Activated T-helper 1 cell treated with anti-CD3 and anti-CD28 coated beads, Interleukin-12 subunit alpha, Interleukin-12 subunit beta, Interleukin-2, Interleukin-4 antibody, amounts not matched to agents 30 ng/mL and 10 ng/mL and 1 ng/mL, durations not matched to agents 14 hours and 24 hours and 36 hours (primary cell): ENCODE measurements at places on chromosomes 6 and 20.

GRCh38 chr20:1924910-1925861 is 30.0 kb downstream of the SIRPA start:
- H3K27me3 ChIP-seq: no peaks in the 10 kb centered on the region
- H3K4me1 ChIP-seq: no peaks in the 10 kb centered on the region
- H3K4me3 ChIP-seq: no peak overlapping the region
- no peak overlapping the region for H3K27ac ChIP-seq
- H3K36me3 ChIP-seq: no peaks in the 10 kb centered on the region

DNA sequence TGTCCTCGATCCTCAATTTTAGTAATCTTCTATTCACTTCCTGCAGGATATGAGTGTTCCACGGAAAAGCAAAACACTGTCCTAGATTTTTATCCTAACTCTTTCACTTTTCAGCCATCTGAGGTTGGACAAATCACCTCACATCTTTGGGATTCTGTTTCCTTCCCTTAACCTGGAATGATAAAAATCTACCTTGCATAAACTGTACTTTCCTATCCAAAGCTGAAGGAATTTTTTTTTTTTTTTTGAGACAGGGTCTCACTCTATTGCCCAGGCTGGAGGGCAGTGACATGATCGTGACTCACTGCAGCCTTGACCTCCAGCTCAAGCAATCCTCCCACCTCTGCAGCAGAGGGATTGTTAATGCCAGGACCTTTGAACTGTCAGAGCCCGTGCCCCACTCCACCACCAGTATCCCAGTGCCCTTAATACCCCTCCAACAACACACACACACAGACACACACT is 20.5 kb downstream of the CAPN11 start:
- no peak overlapping the region for H3K27ac ChIP-seq
- no peaks in the 10 kb centered on the region for H3K36me3 ChIP-seq
- DNase-seq: no peak
- no peaks in the 10 kb centered on the region for H3K4me1 ChIP-seq

GRCh38 chr20:44911264-44911921 is 1.5 kb downstream of the PABPC1L start:
- H3K27ac ChIP-seq: peak overlapping the region; percentile 34
- H3K36me3 ChIP-seq: peaks cover 23% of the 10 kb centered on the region
- peak overlapping the region; percentile 72 for H3K4me3 ChIP-seq

DNA sequence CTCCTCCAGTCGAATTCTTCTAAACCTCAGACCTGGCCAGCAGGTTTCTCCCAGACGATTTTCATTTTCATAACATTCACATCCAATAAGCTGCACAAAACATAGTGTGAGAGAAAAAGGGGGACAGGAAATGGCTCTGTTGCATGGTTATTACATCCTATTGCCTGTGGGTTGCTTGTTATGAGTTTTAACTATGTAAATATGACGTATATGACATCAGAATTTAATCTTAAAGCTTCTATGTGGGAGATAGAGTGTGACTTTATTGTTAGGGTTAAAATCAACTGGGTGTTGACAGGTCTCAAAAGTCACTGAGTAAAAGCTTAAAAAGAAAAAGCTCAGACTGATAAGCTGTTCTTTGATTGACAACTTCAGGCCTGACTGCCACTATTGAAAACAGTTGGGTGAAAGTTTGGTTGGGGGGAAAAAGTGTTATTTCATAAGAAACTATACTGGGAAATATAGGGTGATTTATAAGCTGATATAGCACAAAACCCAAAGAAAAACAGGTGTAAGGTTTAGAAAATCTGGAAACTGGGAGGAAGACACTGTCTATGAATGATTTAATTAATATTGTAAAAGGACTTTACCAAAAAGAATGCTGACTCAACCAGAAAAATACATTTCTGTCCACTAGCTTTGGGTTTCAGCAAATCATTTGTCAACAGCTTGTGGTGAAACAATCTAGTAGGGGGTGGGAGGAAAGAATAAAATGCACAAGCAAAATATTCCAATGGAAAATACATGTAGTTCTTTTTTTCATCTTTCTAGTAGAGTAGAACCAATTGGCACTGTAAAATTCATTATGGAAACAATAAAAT is 134.1 kb upstream of the CEP162 start:
- no peak overlapping the region for H3K4me3 ChIP-seq
- no peaks in the 10 kb centered on the region for H3K36me3 ChIP-seq
- no peak for DNase-seq

- H3K36me3 ChIP-seq: no peaks in the 10 kb centered on the region
- no peaks in the 10 kb centered on the region for H3K4me1 ChIP-seq
- no peaks in the 10 kb centered on the region for H3K27me3 ChIP-seq
- no peak overlapping the region for H3K27ac ChIP-seq
- H3K4me3 ChIP-seq: no peak overlapping the region
Observed at GRCh38 chr6:80744213-80744612, 637.7 kb downstream of the BCKDHB start.

DNA sequence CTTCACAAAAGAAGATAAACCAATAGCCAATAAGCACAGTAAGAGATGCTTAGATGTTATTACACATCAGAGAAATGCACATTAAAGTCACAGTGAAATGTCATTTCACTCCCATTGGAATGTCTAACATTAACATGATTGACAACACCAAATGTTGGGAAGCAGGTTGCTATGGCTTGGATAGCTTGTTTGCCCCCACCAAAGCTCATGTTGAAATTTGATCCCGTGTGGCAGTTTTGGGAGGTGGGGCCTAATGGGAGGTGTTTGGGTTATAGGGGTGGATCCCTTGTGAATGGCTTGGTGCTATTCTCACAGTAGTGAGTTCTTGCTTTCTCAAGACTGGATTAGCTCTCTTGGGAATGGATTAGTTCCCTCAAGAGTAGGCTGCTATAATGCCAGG is 44.8 kb downstream of the MRAP2 start:
- H3K27ac ChIP-seq: no peak overlapping the region
- no peak for DNase-seq
- no peaks in the 10 kb centered on the region for H3K4me1 ChIP-seq
- no peak overlapping the region for H3K4me3 ChIP-seq
- H3K27me3 ChIP-seq: no peaks in the 10 kb centered on the region

DNA sequence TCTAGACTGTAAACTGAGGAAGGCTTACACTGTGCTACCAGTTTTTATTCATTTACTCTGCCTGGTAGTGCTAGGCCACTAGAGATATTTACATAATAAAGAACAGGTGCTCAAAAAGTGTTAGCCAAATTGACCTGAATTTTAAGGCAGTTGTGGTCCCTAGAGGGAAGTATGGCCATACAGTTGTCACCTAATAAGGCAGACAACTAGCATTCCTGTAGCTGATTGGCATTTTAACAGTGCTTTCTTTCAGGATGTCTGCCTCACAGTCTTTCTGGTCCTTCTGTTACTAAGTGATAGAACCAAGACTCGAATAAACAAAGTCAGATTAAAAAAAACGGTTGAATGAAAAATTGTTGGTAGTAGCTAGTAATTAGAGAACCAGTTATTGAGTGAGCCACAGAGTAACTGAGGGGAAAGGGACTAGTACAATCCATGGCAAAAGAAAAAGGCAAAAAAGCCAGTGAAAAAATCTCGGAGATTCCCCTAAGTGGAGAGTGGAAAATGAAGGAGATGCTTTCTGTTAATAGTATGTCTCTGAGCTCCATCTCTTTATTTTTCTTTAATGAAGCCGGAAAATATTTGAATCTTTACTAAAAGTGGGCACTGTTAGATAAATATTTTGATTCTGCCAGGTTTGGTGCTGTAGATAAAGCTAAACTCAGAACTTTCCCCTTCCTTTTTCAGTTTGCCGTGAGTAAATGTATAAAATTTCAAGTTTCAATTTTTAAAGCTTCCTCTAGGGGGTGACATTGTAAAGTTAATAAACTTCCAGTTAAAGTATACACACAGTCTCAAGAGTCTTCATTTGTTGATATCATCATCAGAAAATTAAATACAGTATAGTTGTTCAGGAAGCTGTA is 9.1 kb downstream of the VTA1 start:
- H3K4me1 ChIP-seq: peaks cover 19% of the 10 kb centered on the region
- peaks cover 1% of the 10 kb centered on the region for H3K36me3 ChIP-seq
- no peaks in the 10 kb centered on the region for H3K27me3 ChIP-seq
- no peak overlapping the region for H3K27ac ChIP-seq

DNA sequence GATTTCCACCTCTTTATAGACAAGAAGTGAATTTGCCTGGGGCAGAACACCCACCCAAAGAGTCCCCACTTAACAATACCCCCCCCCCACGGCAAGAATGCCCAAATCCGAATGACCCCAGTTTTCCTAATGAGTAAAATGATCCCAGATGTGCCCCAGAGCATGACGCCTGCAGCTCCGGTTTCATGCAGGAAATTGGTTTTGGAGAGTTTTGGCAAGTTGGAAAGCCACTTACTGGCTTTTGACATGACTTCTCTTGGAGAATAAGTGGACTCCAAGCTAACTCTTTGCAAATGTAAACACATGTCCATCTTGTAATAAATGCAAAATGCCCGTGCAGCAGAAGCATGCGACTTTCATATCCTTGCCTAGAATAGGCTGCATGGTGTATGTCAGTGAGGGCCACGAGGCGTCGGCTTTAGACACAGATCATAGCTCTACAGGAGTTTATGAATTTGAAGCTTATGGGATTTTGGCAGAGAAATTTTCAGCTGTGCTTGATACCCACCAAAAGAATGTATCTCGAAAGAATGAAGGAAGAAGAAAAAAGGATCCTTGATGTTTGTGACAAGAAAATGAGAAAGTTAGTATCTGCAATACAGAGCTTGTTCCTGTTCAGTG is 24.2 kb downstream of the EDN3 start:
- H3K4me3 ChIP-seq: no peak overlapping the region
- no peaks in the 10 kb centered on the region for H3K4me1 ChIP-seq
- H3K36me3 ChIP-seq: no peaks in the 10 kb centered on the region

DNA sequence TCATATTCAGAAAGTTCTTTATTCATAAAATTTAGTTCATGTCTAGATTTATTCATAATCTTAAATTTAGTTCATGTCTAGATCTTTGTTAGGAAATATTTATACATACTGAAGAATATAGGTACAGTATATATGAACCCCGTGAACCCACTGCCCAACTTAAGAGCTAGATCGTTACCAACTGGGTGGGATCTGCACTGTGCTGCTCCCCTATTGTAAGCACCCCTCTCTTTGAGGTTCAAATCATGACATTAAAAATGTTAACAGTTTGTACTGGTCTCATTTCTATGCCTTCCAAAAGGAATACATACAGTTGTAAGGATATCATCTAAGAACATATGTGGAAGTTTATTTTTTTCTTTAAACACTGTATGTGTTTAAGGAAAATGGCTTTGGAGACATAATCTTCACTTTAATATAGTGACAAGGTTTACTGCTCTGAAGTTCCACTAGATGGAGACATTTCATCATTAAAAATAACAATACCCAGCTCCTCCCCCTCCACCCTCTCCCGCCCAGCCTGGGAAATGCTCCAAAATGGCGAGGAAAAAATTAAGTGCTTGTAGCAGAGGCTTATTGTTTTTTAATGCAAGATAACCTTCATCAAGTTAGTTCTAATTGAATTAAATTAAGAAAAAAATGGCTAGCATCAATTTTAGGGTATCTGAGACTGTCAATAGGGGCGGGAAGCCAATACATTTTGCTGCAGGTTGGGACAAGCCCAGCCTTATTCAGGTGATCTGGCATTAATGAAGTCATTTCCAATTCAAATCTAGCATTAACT is 104.1 kb upstream of the TRAF3IP2 start:
- H3K27me3 ChIP-seq: no peaks in the 10 kb centered on the region
- H3K36me3 ChIP-seq: peaks cover 66% of the 10 kb centered on the region
- peak overlapping the region; percentile 45 for H3K4me3 ChIP-seq
- DNase-seq: peak; percentile 41
- H3K27ac ChIP-seq: peak overlapping the region; percentile 44

GRCh38 chr6:168615837-168616236 is 174.9 kb downstream of the SMOC2 start:
- H3K36me3 ChIP-seq: no peaks in the 10 kb centered on the region
- no peak overlapping the region for H3K4me3 ChIP-seq
- no peaks in the 10 kb centered on the region for H3K4me1 ChIP-seq
- no peak overlapping the region for H3K27ac ChIP-seq

DNA sequence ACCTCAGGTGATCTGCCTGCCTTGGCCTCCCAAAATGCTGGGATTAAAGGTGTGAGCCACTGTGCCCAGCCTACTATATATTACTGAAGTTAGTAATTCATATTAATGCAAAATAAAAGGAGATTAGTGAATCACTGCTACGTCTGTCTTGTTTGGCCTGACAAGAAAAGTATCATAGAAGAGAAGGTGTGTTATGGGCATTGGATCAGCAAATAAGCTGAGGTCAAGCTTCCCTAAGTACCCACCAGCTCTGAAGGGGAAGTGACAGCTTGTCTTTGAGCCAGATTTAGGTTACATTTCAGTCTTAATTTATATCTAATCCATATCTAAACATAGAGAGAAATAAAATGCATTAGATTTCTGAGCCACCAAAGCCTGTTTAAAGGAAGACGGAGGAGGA is 7.1 kb downstream of the SGK1 start:
- peaks cover 3% of the 10 kb centered on the region for H3K27me3 ChIP-seq
- peaks cover 15% of the 10 kb centered on the region for H3K4me1 ChIP-seq
- no peak for DNase-seq
- H3K4me3 ChIP-seq: no peak overlapping the region

- H3K4me3 ChIP-seq: no peak overlapping the region
- H3K27ac ChIP-seq: no peak overlapping the region
- H3K36me3 ChIP-seq: no peaks in the 10 kb centered on the region
- DNase-seq: no peak
Observed at GRCh38 chr6:148438632-148439031, 96.0 kb downstream of the SASH1 start.

- no peaks in the 10 kb centered on the region for H3K36me3 ChIP-seq
- H3K27me3 ChIP-seq: no peaks in the 10 kb centered on the region
- no peaks in the 10 kb centered on the region for H3K4me1 ChIP-seq
- no peak for DNase-seq
Observed at GRCh38 chr6:83605517-83605916, 93.2 kb downstream of the PRSS35 start.

- H3K36me3 ChIP-seq: no peaks in the 10 kb centered on the region
- DNase-seq: no peak
- H3K4me1 ChIP-seq: no peaks in the 10 kb centered on the region
Observed at GRCh38 chr20:59508729-59509128, 95.6 kb upstream of the PHACTR3 start.

- peaks cover 6% of the 10 kb centered on the region for H3K27me3 ChIP-seq
- no peak overlapping the region for H3K4me3 ChIP-seq
- no peaks in the 10 kb centered on the region for H3K36me3 ChIP-seq
- no peaks in the 10 kb centered on the region for H3K4me1 ChIP-seq
- DNase-seq: no peak
Observed at GRCh38 chr6:139687055-139687454, 312.6 kb upstream of the CITED2 start.

DNA sequence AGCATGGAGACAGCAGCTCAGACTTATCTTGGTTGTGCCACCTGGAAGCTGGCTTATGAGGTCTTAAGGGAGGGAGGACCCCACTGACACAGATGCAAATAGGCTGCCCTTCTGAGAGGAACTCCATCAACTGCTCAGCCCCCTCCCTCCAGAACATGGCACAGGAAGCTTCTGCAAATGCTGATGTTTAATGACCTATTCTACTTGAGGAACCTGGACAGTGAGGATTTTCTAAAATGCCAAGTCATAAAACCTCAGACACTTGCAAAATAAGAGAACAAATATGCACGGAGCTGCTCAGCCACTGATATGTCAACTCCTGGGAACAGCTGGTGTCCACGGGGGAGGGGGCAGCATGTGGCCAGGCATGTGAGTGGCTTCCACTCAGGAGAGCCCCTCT is 3.5 kb downstream of the CST9 start:
- H3K27ac ChIP-seq: no peak overlapping the region
- peaks cover 2% of the 10 kb centered on the region for H3K27me3 ChIP-seq
- H3K4me1 ChIP-seq: no peaks in the 10 kb centered on the region
- no peaks in the 10 kb centered on the region for H3K36me3 ChIP-seq

GRCh38 chr6:22132656-22133055 is 164.2 kb downstream of the PRL start:
- no peak overlapping the region for H3K27ac ChIP-seq
- no peaks in the 10 kb centered on the region for H3K4me1 ChIP-seq
- H3K4me3 ChIP-seq: no peak overlapping the region
- DNase-seq: no peak
